Effector memory CD4-positive, alpha-beta T cell (primary cell): ENCODE measurements at places on chromosomes 2 and 18.

DNA sequence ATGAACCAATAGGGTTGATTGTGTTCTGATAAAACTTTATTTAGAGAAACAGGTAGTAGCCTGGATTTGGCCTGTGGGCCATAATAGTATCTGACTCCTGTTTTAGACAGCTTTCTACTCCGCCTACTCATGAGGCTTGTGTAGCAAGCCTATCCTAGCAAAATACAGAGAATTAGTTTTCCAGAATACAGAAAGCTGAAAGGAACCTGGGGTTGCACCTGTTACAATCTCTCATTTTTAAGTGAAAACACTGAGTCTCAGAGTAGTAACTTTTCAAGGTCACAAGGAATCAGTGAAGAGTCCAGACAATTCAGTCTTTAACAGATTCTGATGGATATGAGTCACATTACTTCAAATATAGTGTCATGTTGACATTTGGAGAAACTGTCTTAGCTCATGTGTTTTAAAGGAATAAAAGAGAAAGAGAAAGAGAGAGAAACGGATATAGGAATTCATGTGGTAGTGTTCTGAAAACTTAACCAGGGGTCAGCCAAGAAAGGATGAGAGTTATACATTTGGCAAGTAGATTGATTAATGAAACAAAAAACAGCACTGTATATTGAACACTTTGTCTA lies 17.0 kb downstream of the ARHGAP28 start:
- no peak for DNase-seq

- DNase-seq = no peak
Measured at GRCh38 chr2:224272237-224272910, 129.5 kb downstream of the FAM124B start.

DNA sequence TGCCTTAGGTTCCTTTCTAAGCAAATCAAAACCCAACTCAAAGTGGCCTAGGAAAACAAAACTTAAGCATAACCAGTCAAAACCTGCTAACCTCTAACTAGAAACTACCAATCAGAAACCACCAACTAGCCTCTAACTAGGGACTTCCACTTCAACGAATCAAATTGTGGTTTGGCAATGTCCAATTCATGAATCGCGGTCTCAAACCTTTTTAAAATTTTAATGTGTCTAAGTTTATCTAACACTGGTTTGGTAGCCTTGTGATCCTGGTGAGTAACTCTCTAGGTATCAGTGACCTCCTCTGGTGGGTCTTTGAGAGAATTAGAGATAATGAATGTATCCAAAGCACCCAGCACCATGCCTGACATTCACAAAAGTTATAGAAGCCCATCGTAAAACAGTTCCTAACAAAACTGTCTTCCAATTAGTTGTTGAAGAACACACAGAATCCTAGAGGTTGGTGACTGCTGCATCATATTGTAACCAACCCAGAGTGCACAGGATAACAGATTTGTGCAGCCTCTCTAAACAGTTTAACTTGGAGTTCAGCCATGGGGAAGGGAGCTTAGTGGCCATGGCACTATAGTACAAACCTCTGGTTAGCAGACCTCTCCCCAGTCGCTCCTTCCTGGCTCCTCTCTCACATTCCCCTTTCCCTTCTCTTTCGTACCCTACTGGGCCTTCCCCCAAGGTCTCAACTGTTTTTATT lies 45.2 kb upstream of the B3GNT2 start:
- DNase-seq = no peak

- no peak for DNase-seq
Measured at GRCh38 chr18:13890761-13891361, 24.5 kb downstream of the MC2R start.

GRCh38 chr2:239852272-239852671 lies 172.9 kb downstream of the NDUFA10 start:
- DNase-seq = no peak

- DNase-seq = no peak
Measured at GRCh38 chr2:238695538-238695937, 152.3 kb upstream of the TWIST2 start.

GRCh38 chr2:64982311-64982857 lies 6.8 kb upstream of the SLC1A4 start:
- no peak for DNase-seq

DNA sequence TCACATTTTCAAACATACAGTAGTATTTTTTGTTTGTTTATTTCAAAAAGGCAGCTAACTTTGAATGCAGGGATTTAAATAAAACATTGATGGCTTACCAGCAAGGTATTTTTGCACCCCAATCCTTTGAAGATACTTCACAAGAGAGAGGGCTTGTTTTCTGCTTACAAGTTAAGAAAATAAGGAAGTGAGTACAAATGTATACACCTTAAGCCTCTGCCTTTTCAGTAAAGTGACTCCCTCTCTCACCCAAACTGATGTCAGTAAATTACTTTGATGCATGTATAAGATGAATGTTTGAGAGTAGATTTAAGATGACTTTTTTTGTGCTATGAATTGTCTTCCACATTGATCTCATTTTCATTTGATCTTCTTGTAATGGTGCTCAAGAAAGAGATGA lies 820.0 kb downstream of the CPS1 start:
- DNase-seq = no peak

- DNase-seq = no peak
Measured at GRCh38 chr18:56068701-56069100, 480.7 kb upstream of the TCF4 start.

GRCh38 chr2:240997856-240998705 lies at the start of gene SNED1:
Gene SNED1, plus strand, starts transcription at chr2:240998618. Its CDS starts 220 bp downstream, at chr2:240998838.
- peak; percentile 34 for DNase-seq

DNA sequence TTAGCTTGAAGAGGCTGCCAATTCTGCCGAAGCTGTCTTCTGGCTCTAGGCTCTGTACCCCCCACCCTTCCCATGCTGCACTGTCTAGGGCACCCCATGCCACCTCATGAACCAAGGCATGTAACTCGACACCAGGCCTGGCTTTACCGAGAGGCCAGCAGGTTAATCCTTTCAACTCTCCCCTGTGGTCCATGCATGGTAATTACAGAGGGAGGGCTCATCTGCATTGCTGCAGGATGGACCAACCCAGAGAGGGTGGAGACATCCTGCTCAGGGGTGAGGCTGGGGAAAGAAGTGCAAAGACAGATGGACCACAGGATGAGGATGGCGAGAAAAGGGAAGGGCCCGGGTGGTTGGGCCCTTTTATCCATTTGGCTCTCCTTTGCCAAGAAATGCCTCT lies 65.8 kb downstream of the KCTD1 start:
- DNase-seq = no peak

- DNase-seq = no peak
Measured at GRCh38 chr18:27075828-27076227, 109.3 kb downstream of the CHST9 start.

- peak; percentile 2 for DNase-seq
Measured at GRCh38 chr2:159712929-159713420, 669 bp downstream of the MARCHF7 start.

DNA sequence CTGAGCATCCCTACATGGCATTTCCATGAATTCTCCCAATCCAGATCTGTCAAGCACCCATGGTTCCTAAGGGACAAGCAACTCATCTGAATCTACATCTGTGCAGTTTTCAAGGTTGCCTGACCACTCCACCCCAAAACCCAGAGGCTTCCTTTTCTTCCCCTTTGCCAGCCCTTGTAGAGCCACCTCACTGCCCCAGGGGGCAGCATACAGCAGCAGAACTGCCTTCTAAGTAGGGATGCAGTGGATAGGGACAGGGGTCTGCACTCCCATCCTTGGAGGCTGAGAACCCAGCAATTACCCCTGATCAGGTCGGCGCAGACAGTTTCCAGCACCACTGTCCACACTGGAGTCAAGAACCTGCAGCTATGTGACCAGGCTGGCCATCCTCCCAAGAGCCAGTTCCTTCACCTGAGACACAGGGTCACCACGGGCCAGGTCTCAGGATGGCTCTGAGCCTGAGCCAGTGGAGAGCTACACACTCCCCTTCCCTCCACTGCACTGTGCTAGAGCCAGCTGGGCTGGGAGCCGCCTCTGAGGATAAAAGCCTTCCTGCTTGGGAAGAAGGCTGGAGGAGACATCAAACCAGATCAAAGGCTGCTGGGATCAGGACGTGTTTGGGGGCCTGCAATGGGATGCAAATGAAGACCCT lies 283.1 kb downstream of the CELF4 start:
- DNase-seq = no peak

DNA sequence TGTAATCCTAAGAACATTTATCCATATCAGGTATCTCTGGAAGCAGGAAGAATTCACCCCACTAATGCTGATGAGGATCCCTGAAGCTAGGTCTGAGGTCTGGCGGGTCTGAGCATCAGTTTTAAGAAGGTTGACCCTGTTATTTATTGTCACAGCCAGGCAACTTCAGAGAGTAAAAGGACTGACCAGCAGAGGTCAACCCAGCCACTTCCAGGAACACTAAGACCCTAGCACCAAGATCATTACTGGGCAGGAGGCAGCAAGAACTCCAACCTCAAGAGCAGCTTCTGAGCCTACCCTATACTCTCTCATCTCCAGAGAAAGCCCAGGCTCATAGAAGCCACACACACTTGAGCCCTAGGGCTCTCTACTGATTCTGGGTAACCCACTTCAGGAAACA lies 901.4 kb downstream of the DCDC2C start:
- DNase-seq = no peak

DNA sequence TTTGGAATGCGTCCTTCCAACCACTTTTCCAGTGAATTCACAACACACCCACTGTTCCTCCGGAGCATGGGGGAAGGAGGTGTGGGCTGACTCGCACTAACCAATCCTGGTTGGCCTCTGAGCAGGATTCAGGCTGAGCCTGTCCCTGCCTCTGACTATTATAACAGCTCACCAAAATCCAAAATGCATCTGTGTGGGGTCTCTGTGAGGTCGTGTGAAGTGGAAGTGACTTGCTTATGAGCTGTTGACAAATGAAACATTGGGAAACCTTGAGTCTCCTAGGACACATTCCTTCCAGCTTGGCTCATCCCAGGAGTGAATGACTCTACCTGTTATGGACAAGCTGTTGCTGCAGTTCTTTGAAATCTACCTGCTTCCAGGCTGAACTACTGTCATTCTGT lies 1.5 kb downstream of the CIDEA start:
- no peak for DNase-seq

- peak; percentile 64 for DNase-seq
Measured at GRCh38 chr2:102355526-102356380, at the start of gene IL18R1. Gene IL18R1, plus strand, starts transcription at chr2:102355796. Its CDS starts 6,865 bp downstream, at chr2:102362661.

- no peak for DNase-seq
Measured at GRCh38 chr18:13800505-13801259, 23.3 kb upstream of the MC5R start.

DNA sequence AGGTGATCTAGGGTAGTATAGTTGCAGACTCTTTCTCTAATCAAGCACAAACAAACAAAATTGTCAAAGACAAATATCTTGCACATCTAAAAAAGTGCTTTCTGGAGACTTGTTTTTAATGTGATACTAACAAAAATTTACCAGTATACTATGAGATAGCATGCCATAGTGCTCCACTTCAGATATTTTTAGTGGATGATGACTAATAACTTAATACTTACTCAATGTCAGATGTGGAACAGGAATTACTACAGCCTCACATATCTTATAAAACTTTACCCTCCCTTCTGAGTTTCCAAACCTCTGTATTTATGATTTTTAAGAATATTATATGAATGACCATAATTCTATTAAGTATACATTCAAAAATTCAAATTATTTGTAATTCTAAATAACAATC lies 1162.0 kb upstream of the SLC39A10 start:
- no peak for DNase-seq

DNA sequence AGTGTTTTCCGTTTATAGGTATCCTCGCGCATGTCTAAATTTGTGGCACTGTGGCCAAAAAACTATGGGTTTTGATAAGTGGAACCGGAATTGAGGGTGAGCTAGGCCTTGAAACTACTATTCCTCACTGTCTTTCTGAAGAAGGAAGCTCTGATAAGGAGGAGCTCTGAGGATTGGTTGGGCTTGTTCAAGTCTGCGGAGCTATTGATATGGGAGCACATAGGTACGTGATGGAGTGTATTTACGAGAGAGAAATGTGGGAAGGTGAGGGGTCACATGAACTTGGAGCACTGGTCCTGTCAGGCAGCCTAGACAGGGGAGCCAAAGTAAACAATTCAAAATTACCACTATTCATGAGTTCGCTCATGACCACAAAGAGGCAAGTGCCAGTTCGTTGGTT lies 131.4 kb downstream of the BABAM2 start:
- no peak for DNase-seq

GRCh38 chr2:144215701-144216675 lies 303.9 kb downstream of the ZEB2 start:
- no peak for DNase-seq

DNA sequence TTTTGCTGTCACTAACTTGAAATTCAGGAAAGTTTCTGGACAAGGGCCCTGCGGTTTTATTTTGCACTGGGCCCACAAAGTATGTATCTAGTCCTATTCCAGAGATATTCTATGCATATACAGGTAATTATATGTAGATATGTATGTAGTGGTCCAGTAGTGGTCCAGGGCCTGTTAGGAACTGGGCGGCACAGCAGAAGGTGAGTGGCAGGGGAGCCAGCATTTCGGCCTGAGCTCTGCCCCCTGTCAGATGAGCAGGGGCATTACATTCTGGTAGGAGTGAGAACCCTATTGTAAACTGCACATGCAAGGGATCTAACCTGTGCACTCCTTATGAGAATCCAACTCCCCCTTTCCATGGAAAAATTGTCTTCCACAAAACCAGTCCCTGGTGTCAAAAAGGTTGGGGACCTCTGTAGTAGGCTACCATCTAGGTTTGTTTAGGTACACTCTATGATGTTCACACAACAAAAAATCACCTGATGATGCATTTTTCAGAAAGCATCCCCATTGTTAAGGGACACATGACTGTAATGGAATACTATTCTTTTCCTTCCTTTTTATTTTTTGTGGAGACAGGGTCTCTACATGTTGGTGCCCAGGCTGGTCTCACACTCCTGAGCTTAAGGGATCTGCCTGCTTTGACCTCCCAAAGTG lies 2.8 kb upstream of the PPP4R3B start:
- no peak for DNase-seq

DNA sequence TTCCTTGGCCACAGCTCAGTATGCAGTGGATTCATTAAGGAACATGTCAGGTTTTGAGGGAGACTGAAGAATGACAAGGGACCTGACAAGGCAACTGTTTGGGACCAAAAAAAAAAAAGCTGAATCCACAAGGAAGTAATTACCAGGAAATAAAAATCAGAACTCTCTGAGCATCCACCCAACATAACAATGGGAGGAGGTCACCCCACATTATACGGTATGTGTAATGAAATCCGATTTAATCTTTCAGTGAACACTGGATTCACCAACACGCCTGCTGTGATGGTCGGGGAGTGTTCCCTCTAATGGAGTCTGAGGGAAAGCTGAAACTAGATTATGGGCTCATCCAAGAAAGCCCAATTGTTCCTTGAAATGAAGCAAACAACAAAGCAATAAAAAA lies 329.3 kb downstream of the ETAA1 start:
- DNase-seq = no peak

DNA sequence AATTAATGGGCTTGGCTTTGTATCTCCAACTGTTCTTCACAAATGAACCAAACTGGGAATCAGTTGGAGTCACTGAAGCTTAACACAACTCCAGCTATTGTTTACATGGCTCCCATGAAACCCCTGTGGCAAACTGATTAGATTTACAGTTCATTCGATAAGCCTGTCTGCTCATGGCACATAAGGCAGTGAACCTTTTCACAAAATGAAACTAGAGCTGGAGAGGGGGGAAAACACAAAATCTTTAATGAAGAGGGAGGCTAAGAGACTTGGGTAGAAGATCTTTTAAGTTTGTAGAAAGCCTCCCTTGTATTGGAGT lies 11.6 kb upstream of the ITGA6 start:
- no peak for DNase-seq
